Glutamatergic neuron (in vitro differentiated cells): ENCODE measurements at places on chromosomes 2 and 18.
A peak's percentile ranks its signal among the peaks of the same experiment; 100 is the strongest.

DNA sequence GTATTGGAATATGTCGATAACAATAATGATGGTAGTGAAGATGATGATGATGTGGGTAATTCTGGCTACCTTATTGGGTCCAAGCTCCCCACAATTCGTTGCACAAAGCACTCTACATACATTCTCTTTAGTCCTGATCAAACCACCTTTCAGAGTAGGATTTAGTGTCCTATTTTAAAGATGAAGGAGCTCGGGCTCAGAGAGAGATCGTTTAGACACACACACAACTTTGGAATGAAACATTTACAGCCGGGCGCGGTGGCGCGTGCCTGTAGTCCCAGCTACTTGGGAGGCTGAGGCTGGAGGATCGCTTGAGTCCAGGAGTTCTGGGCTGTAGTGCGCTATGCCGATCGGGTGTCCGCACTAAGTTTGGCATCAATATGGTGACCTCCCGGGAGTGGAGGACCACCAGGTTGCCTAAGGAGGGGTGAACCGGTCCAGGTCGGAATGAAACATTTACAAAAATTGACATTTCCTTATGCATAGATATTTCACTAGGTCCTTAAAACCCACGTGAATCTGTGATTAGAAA, 50.7 kb downstream of the GREB1 start:
- H3K4me1 ChIP-seq = peaks cover 13% of the 10 kb centered on the region
- peaks cover 13% of the 10 kb centered on the region for H3K27me3 ChIP-seq
- no peak overlapping the region for H3K4me3 ChIP-seq
- no peak for DNase-seq
- H3K36me3 ChIP-seq = no peaks in the 10 kb centered on the region
- no peak overlapping the region for H3K27ac ChIP-seq

DNA sequence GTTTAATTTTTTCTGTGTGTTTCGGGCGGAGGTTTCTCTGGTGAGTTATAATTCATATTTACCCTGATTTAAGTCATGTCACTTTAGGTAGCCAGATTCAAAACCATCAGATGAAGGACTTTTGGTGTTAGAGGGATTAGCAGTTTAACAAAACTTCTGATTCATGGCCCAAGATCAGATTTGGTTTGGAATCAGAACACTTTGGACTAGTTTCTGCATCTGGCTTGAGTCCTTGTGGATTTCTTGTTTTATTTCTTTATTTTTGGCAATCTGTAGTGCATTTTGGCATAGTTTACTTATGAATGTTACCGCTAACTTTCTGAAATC, 3.5 kb downstream of the NEDD4L start:
- no peaks in the 10 kb centered on the region for H3K36me3 ChIP-seq
- H3K27me3 ChIP-seq = peaks cover 13% of the 10 kb centered on the region
- no peak overlapping the region for H3K27ac ChIP-seq
- peak overlapping the region; percentile 98 for H3K4me3 ChIP-seq

GRCh38 chr2:6186332-6187151, 494.4 kb downstream of the SOX11 start:
- no peak for DNase-seq
- no peak overlapping the region for H3K27ac ChIP-seq
- no peak overlapping the region for H3K4me3 ChIP-seq

DNA sequence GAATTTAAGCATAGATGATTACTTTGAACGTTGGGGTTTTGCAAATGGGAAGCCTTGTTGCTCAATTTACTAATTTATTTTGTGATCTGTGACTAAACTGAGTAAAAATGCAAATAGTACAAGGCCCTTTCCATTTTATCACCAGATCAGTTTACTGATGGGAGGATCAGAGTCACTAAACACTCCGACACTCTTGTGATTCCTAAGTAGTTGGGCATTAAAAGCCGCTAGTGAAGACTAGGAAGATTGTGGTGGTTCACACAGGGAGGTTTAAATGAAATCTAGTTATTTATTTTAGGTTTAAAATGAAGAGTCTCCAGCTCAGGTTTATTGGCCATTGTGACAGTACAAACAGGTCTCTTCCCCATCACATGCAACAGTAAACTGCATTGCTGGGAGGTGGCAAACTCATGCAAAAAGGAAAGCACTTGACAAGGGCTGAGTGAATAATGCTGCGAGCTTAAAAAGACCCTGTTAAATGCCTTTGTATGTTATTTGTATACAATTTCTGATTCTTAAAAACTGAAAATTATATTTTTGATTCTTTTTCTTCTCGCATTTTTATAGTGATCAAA, 394.8 kb upstream of the FANCL start:
- H3K4me3 ChIP-seq = no peak overlapping the region
- no peak for DNase-seq
- H3K27me3 ChIP-seq = no peaks in the 10 kb centered on the region
- H3K36me3 ChIP-seq = no peaks in the 10 kb centered on the region

- no peak overlapping the region for H3K4me3 ChIP-seq
Observed at GRCh38 chr2:35714883-35715282, 640.7 kb upstream of the CRIM1 start.

GRCh38 chr2:1498176-1498575, 84.9 kb downstream of the TPO start:
- DNase-seq = no peak
- H3K36me3 ChIP-seq = no peaks in the 10 kb centered on the region
- no peak overlapping the region for H3K27ac ChIP-seq

DNA sequence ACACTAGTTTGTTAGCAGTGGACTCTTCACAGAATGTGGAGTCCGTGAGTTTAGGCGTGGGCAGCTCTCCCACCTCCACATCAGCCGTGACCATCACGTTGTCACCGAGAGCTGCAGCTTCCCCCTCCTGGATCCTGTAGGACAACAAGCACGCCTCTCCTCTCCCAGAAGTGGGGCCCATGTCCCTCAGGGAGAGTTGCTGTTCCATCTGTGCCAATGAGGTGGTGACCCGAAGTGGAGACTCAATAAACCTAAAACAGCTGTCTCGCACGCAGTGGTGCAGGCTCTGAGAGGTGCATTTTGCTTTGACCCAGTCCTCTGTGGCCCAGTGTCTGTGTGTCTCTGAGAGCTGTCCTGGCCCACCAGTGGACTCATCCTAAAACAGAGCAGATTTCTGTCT, 456.5 kb upstream of the SOX11 start:
- H3K4me1 ChIP-seq = peaks cover 24% of the 10 kb centered on the region
- DNase-seq = no peak
- H3K27me3 ChIP-seq = no peaks in the 10 kb centered on the region
- peak overlapping the region; percentile 82 for H3K27ac ChIP-seq

DNA sequence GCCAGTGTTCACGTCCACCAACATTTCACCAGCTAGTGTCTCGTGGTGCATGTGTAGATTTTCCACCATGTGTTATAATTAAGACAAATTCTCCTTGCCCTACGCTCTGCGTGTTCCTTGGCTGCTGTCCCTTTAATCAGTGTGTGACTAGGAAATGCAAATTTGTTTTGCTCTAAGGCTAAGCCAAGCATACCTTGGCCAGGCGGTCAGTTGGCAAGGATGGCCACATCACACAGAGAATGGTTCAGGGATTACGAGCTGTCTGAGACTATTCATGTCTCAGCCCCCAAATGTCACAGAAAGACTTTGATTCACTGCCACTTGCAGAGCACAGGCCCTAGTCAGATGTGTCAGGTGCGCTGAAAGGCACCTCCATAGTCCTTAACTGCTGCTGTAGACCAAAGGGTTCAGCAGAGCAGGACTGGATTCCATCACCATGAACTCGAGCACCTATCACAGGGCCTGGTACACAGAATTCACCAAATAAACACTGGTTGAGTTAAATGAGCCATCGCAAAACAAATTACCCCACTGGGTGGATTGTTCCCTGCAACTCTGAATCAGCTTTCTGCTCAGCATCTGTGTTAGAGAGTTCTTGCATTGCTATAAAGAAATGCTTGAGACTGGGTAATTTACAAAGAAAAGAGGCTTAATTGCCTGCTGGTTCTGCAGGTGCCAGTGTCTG, 128.4 kb downstream of the CABLES1 start:
- DNase-seq = no peak
- no peak overlapping the region for H3K27ac ChIP-seq
- H3K4me3 ChIP-seq = no peak overlapping the region
- peaks cover 9% of the 10 kb centered on the region for H3K27me3 ChIP-seq
- peaks cover 16% of the 10 kb centered on the region for H3K4me1 ChIP-seq
